HAP-1 (cell line): ENCODE measurements at places on chromosomes 16 and 17.

- DNase-seq = no peak
These were observed 3.6 kb upstream of the ITGA3 start for GRCh38 chr17:50052241-50052796.

GRCh38 chr16:22093331-22093730 lies 990 bp downstream of the VWA3A start:
- DNase-seq = no peak

- DNase-seq = no peak
These were observed 20.5 kb downstream of the CDC42EP4 start for GRCh38 chr17:73291260-73291801.

DNA sequence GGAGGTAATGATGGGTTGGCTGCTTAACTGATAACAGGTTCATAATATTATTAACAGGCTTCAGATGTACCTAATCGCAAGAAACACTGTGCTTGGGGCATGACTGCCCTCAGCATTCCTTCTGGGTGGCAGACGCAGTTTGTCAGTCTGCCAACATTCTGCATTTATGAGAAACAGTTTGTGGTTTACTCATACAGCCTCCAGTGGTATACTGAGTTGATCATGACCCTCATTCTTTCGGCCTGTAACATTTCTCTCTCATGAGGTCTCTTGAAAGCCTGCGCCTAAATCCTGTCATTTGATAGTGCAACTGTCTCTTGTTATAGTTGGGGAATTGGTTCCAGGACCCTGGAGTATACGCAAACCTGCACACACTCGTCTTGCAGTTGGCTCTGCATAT lies 4.9 kb upstream of the RUSF1 start:
- DNase-seq = no peak

DNA sequence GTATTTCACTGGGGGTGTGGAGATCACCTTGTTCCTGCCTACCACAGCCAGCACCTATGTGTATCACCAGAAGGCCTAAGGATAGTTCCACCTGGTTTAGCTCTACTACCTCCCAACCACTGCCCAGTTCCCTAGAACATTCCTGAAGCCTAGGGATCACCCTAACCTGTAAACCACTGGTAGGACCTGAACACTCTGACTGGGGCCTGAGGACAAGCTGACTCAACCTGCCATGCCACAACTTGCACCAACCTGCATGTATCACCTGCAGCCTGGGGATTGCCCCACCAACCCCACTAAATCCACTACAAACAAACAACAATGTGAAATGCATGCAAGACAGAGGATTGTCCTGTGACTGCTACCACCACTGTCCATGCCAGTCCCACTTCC lies 128.1 kb downstream of the KIF2B start:
- no peak for DNase-seq

DNA sequence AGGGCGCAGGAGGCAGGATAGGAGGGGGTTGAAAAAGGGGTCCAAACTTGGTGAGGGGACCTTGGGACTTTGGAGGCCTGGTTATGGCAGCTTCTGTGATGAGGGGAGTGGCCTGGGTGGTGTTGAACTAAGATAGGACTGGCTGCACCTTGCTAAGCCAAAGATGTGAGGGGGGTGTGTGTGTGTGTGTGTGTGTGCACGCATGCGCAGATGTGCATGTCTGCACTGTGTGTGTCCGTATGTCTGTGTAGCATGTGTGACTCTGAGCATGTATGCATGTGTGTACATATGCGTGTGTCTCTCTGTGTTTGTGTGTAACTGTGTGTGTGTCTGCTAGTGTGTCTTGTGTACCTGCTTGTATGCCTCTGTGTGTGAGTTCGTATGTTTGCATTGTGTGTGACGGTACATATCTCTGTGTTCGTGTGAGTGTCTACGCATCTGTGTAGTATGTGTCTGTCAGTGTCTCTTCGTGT lies 4.1 kb downstream of the SLC16A5 start:
- no peak for DNase-seq

DNA sequence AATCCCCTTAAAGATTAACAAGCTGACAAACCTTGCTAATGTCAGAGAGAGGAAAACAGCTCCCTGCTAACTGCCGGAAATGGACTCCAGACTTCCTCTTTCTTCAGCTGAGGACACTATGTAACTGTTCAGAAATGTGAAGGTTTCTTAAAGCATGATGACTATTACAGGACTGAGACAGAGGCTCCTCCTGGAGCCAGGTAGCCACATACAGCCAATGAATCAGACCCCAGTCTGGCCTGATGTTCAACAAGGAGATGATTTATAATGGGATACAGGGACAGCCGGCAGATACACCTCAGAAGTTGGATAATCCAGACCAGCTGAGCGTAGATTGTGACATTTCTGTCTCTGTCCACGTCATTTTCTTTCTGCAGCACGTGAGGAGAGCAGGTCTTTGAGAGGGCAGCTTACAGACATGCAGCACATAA lies 216.2 kb downstream of the HS3ST3A1 start:
- no peak for DNase-seq

- DNase-seq = no peak
These were observed 42.8 kb upstream of the GSE1 start for GRCh38 chr16:85570213-85570734.

GRCh38 chr17:76830987-76831715 lies 37.1 kb upstream of the MGAT5B start:
- no peak for DNase-seq

- no peak for DNase-seq
These were observed 6.2 kb upstream of the SPATA20 start for GRCh38 chr17:50540560-50541401.

GRCh38 chr17:68184816-68185436 lies 62.9 kb upstream of the AMZ2 start:
- DNase-seq = no peak

DNA sequence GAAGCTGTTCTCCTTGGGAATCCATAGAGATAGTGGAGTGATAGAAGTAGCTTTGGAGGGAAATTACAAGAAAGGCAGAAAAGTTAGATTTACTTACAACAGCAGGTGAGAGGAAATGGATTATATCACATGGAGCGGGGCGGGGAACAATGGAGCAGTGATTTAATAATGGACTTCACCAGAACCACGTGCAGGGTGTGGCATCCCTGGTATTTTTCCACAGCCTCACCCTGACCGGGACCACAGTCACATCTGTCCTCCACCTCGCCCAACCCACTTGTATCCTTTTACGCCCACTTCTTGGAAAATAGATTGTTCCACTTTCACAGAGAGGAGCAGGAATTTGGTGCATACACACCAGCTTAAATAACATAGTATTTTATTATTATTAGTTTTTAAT lies 15.9 kb upstream of the CYB5B start:
- no peak for DNase-seq
